ENCODE measurements at places on chromosomes 7 and 10.

GRCh38 chr10:75211007-75211691 is 553 bp downstream of the VDAC2 start:
- DNase-seq = no peak

GRCh38 chr10:107013258-107014006 is 151.1 kb downstream of the SORCS1 start:
- no peak for DNase-seq

GRCh38 chr7:25586513-25586912 is 358.2 kb upstream of the NPVF start:
- DNase-seq = no peak

- no peak for DNase-seq
Observed at GRCh38 chr7:31910191-31910590, 160.0 kb downstream of the PDE1C start.

- DNase-seq = no peak
Observed at GRCh38 chr10:21732067-21732772, 198.2 kb downstream of the MLLT10 start.

DNA sequence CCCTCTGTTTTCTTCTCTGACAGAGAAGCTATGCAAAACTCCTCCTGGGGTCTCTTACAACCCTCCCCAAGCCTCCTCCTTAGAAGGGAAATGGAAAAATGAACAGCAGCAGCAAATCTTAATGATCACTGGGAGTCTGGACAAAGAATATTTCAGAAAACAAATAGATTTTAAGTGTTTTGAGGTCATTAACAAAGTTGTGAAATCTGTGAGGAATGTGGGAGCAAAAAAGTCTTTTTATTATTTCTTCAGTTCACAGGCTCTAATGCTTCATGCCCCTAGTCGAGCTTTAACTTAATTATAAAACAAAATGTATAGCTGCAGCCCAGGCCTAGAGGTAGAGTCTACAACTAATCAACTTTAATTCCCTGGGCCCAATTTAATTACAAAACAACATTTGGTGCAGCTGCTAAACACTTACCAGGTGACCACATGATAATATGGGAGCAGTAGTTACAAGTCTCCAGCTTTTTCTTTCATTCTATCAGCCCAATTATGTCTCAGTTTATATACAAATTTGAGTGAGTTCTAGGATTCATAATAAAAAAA is 293.2 kb downstream of the THSD7A start:
- no peak for DNase-seq

- no peak for DNase-seq
Observed at GRCh38 chr7:87047-87446, 105.3 kb upstream of the FAM20C start.

DNA sequence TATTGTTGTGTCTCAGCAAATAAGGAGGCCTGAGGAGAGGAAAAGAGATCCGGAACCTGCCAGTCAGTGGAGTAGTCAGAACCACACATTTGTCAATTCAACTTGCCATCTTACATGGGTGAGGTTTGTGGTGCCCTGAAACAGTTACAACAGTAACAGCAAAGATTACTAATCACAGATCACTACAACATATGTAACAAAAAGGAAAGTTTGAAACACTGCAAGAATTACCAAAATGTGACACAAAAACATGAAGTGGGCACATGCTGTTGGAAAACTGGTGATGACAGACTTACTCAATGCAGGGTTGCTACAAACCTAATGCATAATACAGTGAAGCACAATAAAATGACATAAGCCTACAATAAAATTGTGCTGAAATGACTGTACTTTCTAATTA is 89.4 kb downstream of the LRRN3 start:
- DNase-seq = no peak

DNA sequence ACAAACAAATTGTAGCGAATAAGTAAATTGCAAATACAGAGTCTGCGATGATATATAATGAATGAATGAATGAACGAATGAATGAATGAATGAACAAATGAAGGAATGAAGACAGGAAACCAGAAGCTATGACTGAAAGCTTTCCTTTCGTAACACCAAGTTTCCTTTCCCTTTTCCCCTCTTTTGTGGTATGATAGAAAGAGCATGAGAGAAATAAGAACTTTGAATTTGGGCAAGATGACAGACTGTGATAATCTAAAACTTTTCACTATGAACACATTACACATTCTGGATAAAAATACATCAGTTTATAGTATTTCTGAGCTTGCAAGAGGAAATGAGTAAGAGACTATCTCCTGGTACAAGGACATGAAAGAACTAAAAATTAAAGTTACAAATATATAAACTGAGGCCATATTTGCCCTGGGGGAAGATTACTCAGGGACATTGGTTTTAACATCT is 8.4 kb upstream of the UCN3 start:
- DNase-seq = no peak

DNA sequence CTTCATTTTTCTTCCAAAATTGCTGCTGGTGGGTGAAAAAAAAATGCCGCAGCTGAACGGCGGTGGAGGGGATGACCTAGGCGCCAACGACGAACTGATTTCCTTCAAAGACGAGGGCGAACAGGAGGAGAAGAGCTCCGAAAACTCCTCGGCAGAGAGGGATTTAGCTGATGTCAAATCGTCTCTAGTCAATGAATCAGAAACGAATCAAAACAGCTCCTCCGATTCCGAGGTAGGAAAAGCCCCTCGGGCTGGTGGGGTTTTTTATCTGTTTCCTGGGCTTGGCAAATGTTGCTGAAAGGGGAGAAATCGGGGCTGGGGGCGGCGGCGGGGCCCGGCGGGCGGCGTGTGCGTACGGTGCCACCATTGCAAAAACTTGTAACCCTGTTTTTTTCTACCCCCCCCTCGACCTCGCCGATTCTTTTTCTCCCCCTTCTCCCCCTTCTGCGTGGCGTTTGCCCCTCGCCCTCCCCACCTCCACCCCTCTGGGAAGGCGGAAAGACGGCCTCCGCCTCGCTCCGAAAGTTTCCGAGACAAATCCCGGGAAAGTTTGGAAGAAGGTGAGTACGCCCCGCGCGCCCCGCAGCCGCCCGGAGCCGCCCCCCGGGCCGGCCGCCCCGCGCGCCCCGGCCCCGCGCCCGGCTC is 789 bp downstream of the TCF7L2 start:
- DNase-seq = peak; percentile 21

DNA sequence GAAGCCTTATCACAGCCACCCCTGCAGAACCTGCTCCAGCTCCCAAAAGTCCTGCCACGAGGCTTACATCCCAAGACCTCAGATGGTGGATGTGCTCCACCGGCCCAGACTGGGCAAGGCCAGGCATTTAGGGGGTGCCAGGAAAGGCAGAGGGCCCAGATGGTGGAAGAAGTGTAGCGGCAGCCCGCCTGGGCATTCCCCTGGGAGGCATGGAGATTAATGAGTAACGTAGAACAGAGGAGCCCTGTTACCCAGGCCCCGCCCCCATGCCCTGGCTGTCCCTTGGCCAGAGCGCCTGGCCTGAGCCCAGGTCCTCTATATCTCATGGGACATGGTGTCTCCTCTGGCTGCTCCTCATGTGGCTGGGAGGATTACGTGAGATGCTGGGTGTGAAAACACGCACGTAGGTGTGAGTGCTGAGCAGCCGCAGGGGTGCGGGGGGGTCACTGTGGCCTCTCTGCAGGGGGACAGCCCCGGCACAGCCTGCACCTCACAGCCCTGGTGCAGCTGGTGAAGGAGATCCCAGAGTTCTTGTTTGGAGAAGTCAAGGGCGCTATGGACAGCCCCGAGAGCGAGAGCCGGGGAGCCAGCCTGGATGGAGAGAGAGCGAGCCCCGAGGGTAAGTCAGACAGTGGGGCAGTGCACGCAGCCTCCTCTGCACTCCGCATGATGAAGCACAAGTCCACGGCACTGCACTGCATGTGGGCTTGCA is 52.9 kb downstream of the ZNF467 start:
- peak; percentile 65 for DNase-seq

- DNase-seq = no peak
Observed at GRCh38 chr10:76942628-76943416, 694.8 kb downstream of the KCNMA1 start.

DNA sequence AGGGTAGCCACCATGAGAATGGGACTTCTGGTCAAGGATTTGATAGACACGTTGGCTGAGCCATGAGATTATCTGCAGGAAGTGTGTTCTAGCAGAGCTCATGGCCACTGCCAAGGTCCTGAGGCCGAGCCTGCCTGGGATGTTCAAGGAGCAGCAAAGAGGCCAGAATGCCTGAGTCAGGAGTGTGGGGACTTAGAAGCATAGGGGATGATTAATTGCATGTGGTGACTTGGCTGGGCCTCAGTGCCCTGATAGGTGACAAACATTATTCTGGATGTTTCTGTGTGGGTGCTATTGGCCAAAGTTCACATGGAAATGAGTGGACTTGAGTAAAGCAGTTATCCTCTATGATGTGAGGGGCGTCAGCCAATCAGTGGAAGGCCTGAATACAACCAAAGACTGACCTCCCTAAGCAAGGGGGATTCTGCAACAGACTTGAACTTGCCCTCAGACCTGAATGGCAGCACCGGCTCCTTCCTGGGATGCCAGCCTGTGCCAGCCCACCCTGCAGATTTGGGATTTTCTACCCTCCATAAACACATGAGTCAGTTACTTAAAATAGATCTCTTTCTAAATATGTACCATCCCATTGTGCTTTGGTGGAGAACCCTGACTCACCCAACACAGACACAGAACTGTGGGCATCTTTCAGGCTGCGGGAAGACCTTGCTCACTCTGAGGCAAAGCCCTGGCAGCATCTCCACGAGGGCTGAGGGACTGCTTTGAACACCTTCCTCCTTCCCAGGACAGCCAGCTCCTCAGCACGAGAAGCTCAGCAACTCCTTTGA is 363.9 kb upstream of the MGMT start:
- DNase-seq = no peak

DNA sequence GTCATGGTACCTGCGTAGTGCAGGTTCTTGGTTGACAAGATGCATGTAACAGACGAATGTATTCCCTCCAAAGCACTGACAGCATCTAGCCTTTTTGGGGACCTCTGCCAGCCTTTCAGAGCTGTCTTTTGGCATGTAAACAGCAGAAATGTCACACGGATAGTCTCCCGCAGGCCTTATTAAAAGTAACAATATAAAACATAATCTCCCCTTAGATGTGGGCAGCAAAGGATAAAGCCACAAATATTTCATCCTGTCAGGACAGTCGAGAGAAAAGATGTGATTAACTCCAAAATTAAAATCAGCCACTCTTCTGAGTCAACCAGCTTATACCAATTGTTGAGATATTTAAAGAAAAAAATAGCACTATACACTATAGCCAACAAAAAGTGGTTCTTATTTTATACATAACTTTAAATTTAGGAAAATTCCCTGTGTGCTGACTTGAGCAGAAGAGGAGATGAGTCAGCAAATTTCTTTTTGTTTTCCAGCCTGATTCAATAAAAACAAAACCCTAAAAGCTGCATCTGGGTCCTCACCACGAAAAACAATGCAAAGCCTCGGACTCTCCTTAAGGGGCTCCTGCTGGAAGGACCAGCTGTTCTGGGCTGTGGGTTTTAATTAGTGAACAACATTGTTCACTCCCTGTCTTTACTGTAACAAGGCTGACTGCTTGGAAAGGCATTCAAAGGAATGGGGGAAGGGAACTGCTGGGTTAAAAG is 240.2 kb downstream of the ADAM12 start:
- no peak for DNase-seq

DNA sequence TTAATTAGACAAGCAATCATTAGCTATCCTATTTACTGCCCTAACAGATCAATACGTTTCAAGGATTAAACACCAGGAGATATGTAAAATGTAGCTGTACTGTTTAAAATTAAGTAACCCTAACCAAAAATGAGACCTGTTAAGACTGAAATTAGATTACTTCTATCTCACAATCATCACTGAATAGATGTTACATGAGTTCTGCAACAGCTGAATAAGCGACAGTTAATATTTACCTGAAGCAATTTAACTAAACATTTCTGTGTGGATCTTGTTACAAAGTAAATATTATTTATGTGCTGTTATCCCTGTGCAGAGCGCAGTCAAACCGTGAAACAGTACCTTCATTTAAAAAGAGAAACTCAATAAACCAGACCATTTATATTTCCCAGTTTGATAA is 122.5 kb downstream of the RELN start:
- DNase-seq = no peak

GRCh38 chr7:68739306-68739705 is 859.0 kb upstream of the AUTS2 start:
- DNase-seq = no peak

DNA sequence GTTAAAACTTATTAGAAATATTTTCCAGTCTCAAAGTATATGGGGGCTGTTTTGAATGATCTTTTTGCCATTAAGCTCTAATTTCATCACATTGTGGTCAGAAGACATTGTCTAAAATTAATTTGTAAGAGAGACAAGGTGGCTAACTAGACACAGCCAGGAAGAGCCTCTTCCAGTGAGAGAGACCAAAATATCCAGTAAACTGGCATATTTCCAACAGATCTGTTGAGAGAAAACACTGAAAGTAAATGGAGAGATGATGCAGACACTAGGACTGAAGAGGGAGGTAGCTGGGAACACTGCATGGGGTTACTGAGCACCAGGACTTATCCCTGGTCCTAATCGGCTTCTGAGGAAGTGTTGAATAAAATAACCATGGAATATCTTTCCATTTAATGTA is 101.5 kb upstream of the TAS2R16 start:
- DNase-seq = no peak

DNA sequence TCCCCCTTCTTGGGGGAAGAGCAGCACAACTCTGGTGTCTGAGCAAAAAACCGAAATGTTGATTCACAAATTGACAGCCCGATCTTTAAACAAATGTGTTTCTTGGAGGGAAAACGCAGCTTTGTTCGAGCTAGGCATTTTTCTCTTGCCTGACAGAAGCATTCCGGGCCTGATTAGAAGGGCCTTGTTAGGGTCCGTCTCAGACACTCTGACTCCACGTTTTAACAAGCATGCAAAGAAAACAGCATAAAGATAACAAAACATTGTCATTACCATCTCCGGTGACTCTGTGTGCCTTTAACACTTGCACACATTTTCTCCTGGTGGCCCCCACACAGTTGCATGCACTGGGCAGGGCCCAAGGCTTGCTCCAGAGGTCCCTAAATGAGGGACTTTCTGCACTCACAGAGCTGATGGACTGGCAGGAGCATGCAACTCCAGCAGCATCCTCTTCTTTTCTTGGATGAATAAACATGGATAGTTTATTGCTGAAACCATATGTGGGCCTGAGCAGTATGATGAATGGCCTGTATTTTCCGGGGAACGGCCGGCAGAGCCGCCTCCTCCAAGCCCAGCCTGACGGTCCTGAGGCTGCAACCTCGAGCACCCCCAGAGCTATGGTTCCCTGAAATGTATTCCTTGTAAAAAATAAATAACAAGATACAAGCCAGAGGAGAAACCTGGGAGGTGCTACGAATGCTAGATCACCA is 50.9 kb downstream of the EBF3 start:
- DNase-seq = no peak

GRCh38 chr7:123692471-123692877 is 36.8 kb downstream of the LMOD2 start:
- no peak for DNase-seq

GRCh38 chr7:77760809-77761453 is 37.3 kb downstream of the TMEM60 start:
- no peak for DNase-seq
